Right cardiac atrium (tissue), 5 donors: ENCODE measurements at places on chromosomes 1 and 21.

- no peak for DNase-seq
These were observed 23.8 kb downstream of the PTPRF start for GRCh38 chr1:43554444-43554992.

DNA sequence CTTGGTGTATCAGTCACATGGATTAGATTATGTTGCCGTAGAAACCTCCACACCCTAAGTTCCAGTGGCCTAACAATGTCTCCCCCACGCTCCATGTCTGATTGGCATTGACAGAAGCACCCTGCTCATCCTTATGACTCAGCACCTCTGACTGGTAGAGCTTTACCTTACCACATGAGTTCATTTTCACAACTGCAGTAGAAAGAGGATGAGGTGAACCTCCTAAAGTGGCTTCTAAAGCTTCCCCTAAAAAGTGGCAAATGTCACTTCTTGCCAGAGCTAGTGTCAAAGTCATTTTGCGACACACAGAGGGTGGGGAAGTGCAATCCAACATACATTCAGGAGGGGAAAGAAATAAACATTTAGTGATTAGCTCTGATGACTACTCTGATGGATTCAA, 30.6 kb upstream of the LYPD8 start:
- DNase-seq, result no peak

DNA sequence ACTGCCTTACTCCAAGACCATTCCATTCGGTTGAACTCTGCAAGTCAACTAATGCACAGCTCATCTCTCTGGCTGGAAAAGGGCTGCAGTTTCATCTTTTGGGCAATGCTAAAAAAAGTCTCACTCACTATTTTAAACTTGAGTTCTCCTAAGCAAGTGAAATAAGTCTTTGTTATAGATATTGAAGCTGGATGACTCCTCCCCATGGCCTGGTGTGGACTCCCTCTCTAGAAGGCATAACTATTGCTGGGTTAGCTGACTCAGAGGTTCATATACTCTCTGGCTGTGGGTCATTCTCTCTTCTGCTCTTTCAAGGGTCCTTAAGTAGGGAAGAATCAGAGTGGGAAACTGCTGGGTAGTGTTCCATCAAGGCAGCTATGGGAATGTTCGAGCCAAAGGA, 88.0 kb downstream of the XCL2 start:
- DNase-seq, result no peak

DNA sequence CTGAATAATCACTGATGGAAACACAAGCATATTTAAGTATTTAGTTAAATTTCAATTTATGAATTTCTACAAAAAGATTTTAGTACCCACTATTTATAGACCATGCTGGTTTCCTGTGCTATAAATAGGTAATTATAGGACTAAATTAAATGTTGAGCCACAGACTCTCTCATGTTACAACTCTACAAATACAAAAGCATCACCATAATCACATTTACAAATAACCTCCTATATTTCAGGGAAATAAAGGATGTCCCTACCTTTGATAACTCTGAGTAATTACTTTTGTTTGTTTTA, 32.6 kb upstream of the CCDC190 start:
- DNase-seq, result no peak
